ENCODE measurements at places on chromosomes 1 and 21. TPM values are rescaled to one million over a fixed set of nuclear protein-coding genes. Genes with fewer than 3 reads are reported as not detected.

- H3K4me3 ChIP-seq = no peak overlapping the region
- no peaks in the 10 kb centered on the region for H3K27me3 ChIP-seq
- DNase-seq = no peak
- H3K4me1 ChIP-seq = no peaks in the 10 kb centered on the region
These were observed 50.8 kb upstream of the ZNF326 start for GRCh38 chr1:89943846-89944781.

COL8A2 gene
- total RNA-seq = 20.6 TPM

DNA sequence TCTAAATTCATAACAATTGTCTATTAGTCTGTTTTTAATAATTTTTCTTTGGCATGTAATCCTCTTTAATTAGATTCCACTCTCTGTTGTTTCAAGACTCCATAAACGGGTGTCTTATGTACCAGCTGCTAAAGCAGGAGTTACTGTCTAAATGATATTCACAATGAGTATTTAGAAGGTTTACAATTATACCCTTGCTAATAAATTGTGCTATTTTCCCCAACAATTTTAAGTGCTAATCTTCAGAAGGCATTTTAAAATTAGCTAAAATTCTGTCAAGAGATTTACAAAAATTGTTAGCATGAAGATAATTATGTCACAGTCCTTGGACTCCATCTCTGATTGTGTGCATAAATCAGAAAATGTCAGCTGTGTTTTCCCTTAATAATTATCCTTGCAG lies 83.7 kb downstream of the DPYD start:
- no peak overlapping the region for H3K27ac ChIP-seq
- no peaks in the 10 kb centered on the region for H3K36me3 ChIP-seq
- DNase-seq = no peak
- no peak overlapping the region for H3K4me3 ChIP-seq
- H3K27me3 ChIP-seq = no peaks in the 10 kb centered on the region

DNA sequence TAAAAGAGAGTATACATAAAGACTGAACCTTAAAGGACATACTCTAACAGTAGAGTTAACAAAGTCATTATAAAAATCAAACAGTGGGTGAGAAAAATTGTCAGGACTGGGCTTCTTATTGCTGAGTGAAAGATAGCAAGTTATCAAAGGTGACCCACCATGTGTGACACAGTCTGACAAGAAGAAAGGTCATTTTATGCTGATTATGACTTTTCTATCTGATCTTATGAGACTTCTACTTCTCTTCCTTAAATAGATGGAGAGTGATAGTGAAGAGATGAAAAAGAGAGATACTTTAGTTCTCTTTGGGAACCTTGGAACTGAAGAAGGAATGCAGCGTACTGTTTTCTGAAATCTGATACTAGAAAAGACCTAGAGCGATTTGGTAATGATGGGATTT lies 2157.1 kb downstream of the NCAM2 start:
- H3K36me3 ChIP-seq = no peaks in the 10 kb centered on the region
- no peaks in the 10 kb centered on the region for H3K27me3 ChIP-seq
- no peak overlapping the region for H3K27ac ChIP-seq
- no peak for DNase-seq

GRCh38 chr1:207839083-207839413 lies 71.9 kb downstream of the CD34 start:
- H3K27ac ChIP-seq = peak overlapping the region; percentile 85
- no peak for DNase-seq
- H3K36me3 ChIP-seq = no peaks in the 10 kb centered on the region
- peaks cover 10% of the 10 kb centered on the region for H3K4me1 ChIP-seq
- no peaks in the 10 kb centered on the region for H3K27me3 ChIP-seq

DNA sequence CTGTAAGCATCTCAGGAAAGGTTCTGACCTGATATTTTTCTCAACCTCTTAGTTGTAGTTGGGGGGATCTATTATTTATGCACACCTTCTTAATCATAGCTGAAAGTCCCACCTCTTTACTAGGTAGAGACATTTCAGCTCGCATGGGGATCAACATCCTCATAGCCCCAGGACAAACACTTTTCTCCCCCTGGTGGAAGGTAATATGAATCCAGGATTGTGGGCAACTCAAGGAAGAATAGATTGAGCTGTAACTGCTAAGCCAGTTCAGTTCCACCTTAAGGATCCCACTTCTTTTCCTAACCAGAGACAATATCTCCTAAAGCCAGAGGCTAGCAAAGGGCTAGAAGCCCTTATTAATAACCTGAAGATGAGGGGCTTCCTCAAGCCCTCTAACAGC lies 25.4 kb upstream of the SMYD3 start:
- no peaks in the 10 kb centered on the region for H3K36me3 ChIP-seq
- no peaks in the 10 kb centered on the region for H3K4me1 ChIP-seq
- no peaks in the 10 kb centered on the region for H3K27me3 ChIP-seq
- no peak for DNase-seq
- no peak overlapping the region for H3K4me3 ChIP-seq
- no peak overlapping the region for H3K27ac ChIP-seq

DNA sequence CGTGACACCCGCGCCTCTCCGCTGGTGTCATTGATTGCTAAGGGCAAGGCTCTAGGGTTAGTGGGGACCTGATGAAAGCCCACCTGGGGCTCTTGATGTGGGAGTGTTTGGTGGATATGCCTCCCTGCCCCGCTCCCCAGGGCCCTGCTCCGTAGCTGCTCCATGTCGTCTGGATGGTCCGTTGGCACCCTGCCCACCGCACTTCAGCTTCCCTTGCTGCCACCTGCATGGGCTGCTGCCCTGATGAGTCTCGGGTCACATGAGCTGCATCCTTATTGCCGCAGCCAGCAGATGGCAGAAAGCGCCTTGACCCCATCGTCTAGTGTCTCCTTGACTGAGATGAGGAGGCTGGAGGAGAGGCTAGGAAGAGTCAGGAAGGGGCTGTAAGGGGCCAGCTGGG lies 439.4 kb downstream of the CAMTA1 start:
- no peaks in the 10 kb centered on the region for H3K4me1 ChIP-seq
- no peak overlapping the region for H3K27ac ChIP-seq
- H3K27me3 ChIP-seq = no peaks in the 10 kb centered on the region
- DNase-seq = no peak
- no peaks in the 10 kb centered on the region for H3K36me3 ChIP-seq

MSH4 gene
- total RNA-seq = 0.32 TPM

ATP1A2 gene
- 3.9 TPM for total RNA-seq

- H3K36me3 ChIP-seq = no peaks in the 10 kb centered on the region
- no peak for DNase-seq
- H3K4me3 ChIP-seq = no peak overlapping the region
These were observed 48.8 kb upstream of the CAMK1G start for GRCh38 chr1:209534496-209535250.

GRCh38 chr1:86527306-86527705 lies 19.6 kb upstream of the CLCA4 start:
- no peak overlapping the region for H3K27ac ChIP-seq
- H3K27me3 ChIP-seq = no peaks in the 10 kb centered on the region
- no peaks in the 10 kb centered on the region for H3K36me3 ChIP-seq
- no peak overlapping the region for H3K4me3 ChIP-seq
- no peak for DNase-seq

DNA sequence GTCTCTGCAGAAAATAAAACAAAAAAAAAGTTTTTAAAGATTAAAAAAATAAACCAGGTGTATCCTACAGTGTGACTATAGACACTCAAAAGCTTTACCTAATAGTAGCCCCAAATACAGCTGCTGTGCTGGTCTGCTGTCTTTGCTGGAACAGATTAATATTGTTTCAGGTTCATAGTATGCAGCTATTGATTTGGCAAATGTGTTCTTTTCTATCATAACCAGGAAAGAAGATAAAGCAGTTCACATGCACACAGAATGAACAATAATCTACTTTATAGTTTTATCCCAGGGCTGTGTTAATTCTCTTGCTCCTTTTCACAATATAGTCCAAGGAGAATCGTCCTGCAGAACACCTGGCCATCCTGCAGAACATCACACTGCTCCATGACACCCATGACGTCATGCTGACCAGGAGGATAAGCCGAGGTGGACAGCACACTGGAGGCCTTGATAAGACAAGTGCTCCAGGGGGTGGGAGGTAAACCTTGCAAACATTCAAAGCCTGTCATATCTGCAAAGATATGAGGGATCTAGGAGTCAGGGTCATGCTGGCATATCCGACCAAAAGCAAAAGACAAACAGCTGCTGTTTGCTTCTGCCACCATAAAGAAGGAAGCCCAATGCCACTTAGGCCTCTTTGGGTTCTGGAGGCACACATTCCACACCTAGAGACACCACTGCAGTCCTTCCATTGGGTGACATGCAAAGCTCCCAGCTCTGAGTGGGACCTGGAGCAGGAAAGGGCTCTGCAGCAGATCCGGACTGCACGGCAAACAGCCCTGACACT lies 86.1 kb upstream of the SLC2A1 start:
- H3K4me1 ChIP-seq = no peaks in the 10 kb centered on the region
- no peak overlapping the region for H3K27ac ChIP-seq
- H3K4me3 ChIP-seq = no peak overlapping the region
- no peaks in the 10 kb centered on the region for H3K27me3 ChIP-seq

- H3K4me3 ChIP-seq = no peak overlapping the region
- no peak overlapping the region for H3K27ac ChIP-seq
- no peaks in the 10 kb centered on the region for H3K36me3 ChIP-seq
- no peaks in the 10 kb centered on the region for H3K4me1 ChIP-seq
- no peak for DNase-seq
These were observed 87.4 kb upstream of the CLDN14 start for GRCh38 chr21:36567216-36567885.

OR2T1 gene
- not detected for total RNA-seq

DNA sequence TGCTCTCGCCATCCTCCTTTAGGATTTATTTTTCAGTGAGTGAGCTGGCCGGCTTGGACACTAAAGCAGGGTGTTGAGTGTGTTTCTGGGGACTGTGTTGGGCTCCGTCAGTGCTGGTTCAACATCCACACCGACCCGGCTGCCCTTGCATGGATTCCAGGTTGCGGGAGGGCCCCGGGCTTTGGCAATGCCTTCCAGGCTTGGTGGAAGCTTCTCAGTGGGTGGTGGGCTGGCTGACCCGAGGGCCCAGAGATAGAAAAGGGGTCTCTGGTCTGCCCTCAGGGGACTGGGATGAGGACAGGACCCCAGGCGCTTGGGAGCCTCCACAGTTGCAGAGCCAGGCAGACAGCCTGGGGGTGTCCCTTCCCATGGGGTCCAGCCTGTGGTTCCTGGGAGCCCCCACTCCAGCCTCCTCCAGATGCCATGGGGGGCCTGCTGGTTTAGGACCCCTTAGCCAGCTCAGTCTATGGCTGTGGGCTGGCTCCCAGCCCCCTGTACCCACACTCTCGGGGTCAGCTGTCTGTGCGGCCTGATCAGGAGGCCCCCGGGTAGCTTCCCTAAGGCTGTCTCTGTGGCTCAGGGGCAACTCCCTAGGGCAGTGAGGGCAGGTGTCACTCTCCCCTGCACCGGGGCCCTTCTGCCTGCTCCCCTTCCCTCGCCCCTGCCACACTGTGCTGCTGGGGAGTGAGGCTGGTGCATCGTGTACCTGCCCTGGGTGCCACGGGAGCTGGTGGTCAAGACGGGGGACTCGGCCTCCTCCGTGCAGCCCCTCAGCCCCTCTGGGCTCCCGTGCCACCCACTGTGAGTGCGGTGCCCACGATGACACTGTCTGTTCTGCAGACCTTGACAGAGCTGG lies 16.5 kb downstream of the PDXK start:
- H3K4me1 ChIP-seq = peaks cover 17% of the 10 kb centered on the region
- peak overlapping the region; percentile 76 for H3K27ac ChIP-seq
- H3K4me3 ChIP-seq = no peak overlapping the region
- DNase-seq = no peak
- no peaks in the 10 kb centered on the region for H3K27me3 ChIP-seq

DNA sequence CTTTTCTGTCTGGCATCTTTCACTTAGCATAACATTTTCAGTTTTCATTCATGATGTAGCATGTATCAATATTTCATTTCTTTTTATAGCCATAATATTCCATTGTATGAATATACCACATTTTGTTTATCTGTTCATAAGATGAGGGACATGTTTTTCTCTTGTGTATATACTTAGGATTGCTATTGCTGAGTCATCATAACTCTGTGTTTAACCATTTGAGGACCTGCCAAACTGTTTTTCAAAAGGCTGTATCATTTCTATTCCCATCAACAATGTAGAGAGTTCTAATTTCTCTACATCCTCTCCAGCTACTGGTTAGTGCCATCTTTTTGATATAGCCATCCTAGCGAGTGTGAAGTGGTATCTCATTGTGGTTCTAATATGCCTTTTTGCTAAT lies 26.2 kb downstream of the MPZL1 start:
- H3K27ac ChIP-seq = no peak overlapping the region
- H3K4me3 ChIP-seq = no peak overlapping the region
- DNase-seq = no peak
- no peaks in the 10 kb centered on the region for H3K27me3 ChIP-seq

DNA sequence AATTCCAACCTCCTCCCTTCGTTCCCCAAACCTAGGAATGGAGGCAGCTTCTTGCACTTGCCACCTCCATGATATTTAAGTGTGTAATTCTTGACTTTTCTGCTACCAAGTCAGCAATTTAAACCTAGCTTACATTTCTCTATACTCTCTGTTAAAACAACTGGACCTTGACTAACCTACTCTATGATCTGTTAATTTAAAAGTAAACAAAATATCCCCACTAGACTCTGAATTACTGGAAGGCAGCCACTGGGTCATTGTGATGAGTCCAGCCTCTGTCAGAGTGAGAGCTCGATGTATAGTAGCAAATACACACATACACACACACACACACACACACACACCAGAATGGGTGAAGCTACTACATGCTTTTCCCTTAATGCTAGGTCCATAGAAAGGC lies 40.0 kb upstream of the DHCR24 start:
- peaks cover 9% of the 10 kb centered on the region for H3K4me1 ChIP-seq
- peak overlapping the region; percentile 78 for H3K27ac ChIP-seq
- DNase-seq = no peak

SYNC gene
- 13.6 TPM for total RNA-seq

TSACC gene
- 1.4 TPM for total RNA-seq

- H3K4me1 ChIP-seq = no peaks in the 10 kb centered on the region
- no peak overlapping the region for H3K27ac ChIP-seq
- H3K27me3 ChIP-seq = no peaks in the 10 kb centered on the region
- H3K36me3 ChIP-seq = no peaks in the 10 kb centered on the region
- no peak for DNase-seq
These were observed 61.9 kb downstream of the ACOT7 start for GRCh38 chr1:6331543-6332273.

ORC1 gene
- 0.96 TPM for total RNA-seq

KRTAP22-2 gene
- not detected for total RNA-seq

IFNLR1 gene
- total RNA-seq = 10.7 TPM

DNA sequence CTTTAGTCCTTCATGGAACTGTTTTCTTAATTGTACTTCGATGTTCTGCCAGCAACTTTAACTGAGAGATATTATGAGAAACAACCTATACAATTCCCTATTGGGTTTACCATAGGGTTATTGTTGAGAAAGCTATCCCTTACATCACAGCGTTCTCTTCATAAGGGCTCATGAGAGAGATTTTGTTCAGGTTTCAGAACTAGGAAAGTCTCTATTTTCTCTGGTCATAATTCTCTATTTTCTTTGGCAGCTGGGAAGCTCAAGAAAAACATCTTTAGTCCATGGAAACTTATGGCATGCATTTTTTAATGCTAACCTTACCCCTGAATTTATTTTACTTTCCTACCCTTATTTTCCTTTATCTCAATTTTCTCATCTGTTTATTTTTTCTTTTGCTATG lies 38.2 kb downstream of the NMNAT2 start:
- DNase-seq = no peak
- no peaks in the 10 kb centered on the region for H3K36me3 ChIP-seq
- no peak overlapping the region for H3K27ac ChIP-seq
- H3K4me3 ChIP-seq = no peak overlapping the region

GRCh38 chr1:87805666-87806378 lies 477.1 kb downstream of the LMO4 start:
- H3K27ac ChIP-seq = no peak overlapping the region
- H3K36me3 ChIP-seq = no peaks in the 10 kb centered on the region
- no peak overlapping the region for H3K4me3 ChIP-seq

BATF3 gene
- 1.0 TPM for total RNA-seq
